ENCODE measurements at places on chromosomes 12 and 14.
A peak's percentile ranks its signal among the peaks of the same experiment; 100 is the strongest.

DNA sequence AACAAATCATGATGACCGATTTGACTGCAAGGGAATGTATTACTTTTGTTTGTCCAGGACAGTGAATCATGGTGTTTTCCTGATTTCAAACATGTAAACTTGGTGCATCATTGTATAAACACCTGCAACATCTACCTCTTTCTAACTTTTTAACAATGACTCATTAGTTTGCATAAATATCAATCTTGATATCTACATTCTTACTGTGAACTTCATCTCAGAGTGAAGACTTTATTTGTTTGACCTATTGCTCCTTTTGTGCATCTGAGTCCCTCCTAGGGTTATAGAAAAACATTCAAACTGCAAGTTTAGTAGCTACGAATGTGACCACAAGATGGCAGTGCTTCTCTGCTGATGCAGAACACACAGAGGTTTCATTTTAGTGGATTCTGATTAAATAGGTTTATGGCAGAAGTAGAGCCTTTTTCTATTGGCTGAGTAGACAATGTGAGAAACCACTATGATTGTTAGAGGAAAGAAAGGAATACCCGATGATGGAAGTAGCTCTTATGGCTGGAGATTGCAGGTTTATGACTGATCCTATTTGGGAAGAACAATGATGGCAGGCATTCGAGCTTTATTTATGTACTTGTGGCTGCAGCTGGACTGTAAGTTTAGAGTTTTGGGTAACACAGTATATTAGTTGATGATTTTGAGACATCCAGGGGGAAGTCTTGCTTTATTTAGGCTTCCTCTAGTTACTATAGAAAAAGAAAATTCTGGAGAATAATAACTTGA lies 244.2 kb upstream of the OR4E1 start:
- H3K4me3 ChIP-seq = no peak overlapping the region
- H3K27ac ChIP-seq = no peak overlapping the region
- peak; percentile 76 for DNase-seq

- H3K27me3 ChIP-seq = no peaks in the 10 kb centered on the region
- peaks cover 5% of the 10 kb centered on the region for H3K4me1 ChIP-seq
- no peak overlapping the region for H3K4me3 ChIP-seq
- no peak overlapping the region for H3K27ac ChIP-seq
- H3K36me3 ChIP-seq = no peaks in the 10 kb centered on the region
- DNase-seq = no peak
These were observed 8.9 kb upstream of the EEA1 start for GRCh38 chr12:92938018-92938417.

- no peaks in the 10 kb centered on the region for H3K4me1 ChIP-seq
- H3K36me3 ChIP-seq = no peaks in the 10 kb centered on the region
- H3K27me3 ChIP-seq = no peaks in the 10 kb centered on the region
- no peak within 1 kb of the TSS for H3K4me3 ChIP-seq
- DNase-seq = no peak
- no peak within 1 kb of the TSS for H3K27ac ChIP-seq
These were observed at the start of gene LRRC74A for GRCh38 chr14:76826122-76826521. Gene LRRC74A (plus strand): TSS chr14:76826408. CDS start chr14:76826698, 290 bp downstream.

GRCh38 chr12:71849109-71849851 lies 9.7 kb downstream of the TBC1D15 start:
- H3K4me3 ChIP-seq = no peak overlapping the region
- no peak for DNase-seq
- H3K4me1 ChIP-seq = no peaks in the 10 kb centered on the region

- H3K27ac ChIP-seq = no peak overlapping the region
- no peak overlapping the region for H3K4me3 ChIP-seq
- H3K36me3 ChIP-seq = no peaks in the 10 kb centered on the region
- H3K4me1 ChIP-seq = peaks cover 2% of the 10 kb centered on the region
- DNase-seq = no peak
These were observed 122.7 kb upstream of the CPM start for GRCh38 chr12:69055706-69056105.

- H3K27me3 ChIP-seq = no peaks in the 10 kb centered on the region
- no peak overlapping the region for H3K27ac ChIP-seq
- H3K4me1 ChIP-seq = peaks cover 17% of the 10 kb centered on the region
- H3K4me3 ChIP-seq = no peak overlapping the region
- H3K36me3 ChIP-seq = no peaks in the 10 kb centered on the region
These were observed 199.5 kb upstream of the PLEKHG7 start for GRCh38 chr12:92503029-92503931.

GRCh38 chr12:53696285-53696654 lies 20.4 kb upstream of the ATP5MC2 start:
- no peak for DNase-seq
- no peaks in the 10 kb centered on the region for H3K36me3 ChIP-seq
- no peaks in the 10 kb centered on the region for H3K4me1 ChIP-seq
- H3K4me3 ChIP-seq = no peak overlapping the region

DNA sequence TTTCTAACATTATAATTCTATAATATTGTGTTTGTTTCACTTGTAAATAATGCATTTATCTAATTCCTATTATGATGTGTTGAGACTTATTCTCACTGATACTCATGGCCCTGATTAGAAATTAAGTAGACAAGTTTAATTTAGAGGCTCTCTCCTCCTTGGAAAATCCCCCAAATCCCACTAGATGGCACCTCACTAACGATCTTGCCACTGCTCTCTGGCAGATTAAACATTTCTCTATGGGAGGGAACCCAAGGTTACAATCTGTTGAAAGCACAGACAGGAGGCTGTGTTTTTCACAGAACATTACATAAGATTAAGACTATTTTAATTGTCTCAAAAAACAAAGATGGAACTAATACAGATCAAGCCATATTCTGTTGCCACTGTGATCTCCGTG lies 318.7 kb downstream of the LRFN5 start:
- H3K27ac ChIP-seq = no peak overlapping the region
- no peaks in the 10 kb centered on the region for H3K36me3 ChIP-seq
- H3K27me3 ChIP-seq = no peaks in the 10 kb centered on the region

- H3K4me3 ChIP-seq = no peak overlapping the region
- H3K4me1 ChIP-seq = peaks cover 3% of the 10 kb centered on the region
- H3K27ac ChIP-seq = no peak overlapping the region
These were observed 77.5 kb downstream of the FAR2 start for GRCh38 chr12:29226616-29227015.

GRCh38 chr12:4259099-4259498 lies 14.5 kb upstream of the CCND2 start:
- no peaks in the 10 kb centered on the region for H3K27me3 ChIP-seq
- H3K4me3 ChIP-seq = no peak overlapping the region
- no peaks in the 10 kb centered on the region for H3K4me1 ChIP-seq
- no peak overlapping the region for H3K27ac ChIP-seq

DNA sequence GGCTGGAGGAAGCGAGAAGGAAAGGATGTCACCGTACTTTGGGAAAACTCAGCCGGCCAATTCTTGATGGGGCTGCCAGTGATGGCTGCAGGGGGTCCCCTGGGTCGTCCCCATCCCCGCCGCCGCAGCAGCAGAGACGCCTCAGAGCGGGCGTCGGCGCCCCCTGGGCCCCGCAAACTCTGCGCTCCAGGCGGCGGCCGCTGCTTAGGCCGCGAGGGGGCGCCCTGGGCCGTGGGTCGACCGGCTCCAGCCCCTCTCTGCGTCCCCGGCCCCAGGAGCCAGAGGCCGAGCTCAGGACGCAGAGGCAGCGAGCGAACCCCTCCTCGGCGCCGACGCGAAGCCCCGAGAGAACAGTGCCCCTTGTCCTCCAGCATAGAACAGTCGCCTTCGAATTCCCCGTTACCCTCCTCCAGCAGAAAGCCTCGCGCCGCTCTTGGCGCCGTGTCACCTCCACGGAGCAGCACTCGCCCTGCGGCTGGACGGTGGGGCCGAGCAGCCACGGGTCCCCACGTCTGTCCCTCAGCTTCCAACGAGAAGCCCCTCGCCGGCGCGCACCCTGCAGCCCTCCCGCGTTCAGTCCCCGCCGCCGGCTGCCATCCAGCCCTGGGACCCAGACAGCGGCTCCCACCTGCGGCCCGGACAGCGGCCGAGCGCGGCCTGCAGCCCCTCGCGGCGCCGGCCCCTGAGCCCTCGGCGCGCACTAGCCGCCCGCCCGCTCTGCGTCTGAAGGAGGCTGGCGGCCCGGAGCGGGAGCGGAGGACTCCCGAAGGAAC lies 106.6 kb downstream of the PRICKLE1 start:
- peaks cover 16% of the 10 kb centered on the region for H3K27me3 ChIP-seq
- H3K36me3 ChIP-seq = no peaks in the 10 kb centered on the region
- H3K4me3 ChIP-seq = peak overlapping the region; percentile 68
- H3K27ac ChIP-seq = no peak overlapping the region
- DNase-seq = peak; percentile 73
- peaks cover 19% of the 10 kb centered on the region for H3K4me1 ChIP-seq

DNA sequence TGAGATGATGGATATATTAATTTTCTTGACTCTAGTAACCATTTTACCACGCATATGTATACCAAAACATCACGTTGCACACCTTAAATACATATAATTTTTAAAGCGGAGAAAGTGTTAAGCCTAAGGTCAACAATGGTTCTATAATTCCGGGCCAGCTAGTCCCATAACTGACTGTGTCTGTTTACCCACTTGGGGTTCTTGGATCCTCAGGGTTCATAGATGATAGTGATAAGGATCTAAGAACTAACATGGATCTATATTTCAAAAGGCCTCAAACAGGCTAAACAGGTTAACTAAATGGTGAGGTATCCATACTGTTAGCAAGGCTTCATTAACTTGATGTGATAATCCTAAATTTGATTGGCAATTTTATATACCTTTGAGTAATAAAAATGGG lies 9.8 kb downstream of the SLC38A1 start:
- peaks cover 18% of the 10 kb centered on the region for H3K36me3 ChIP-seq
- no peak overlapping the region for H3K27ac ChIP-seq
- peaks cover under 1% of the 10 kb centered on the region for H3K4me1 ChIP-seq
- no peaks in the 10 kb centered on the region for H3K27me3 ChIP-seq
- no peak overlapping the region for H3K4me3 ChIP-seq

DNA sequence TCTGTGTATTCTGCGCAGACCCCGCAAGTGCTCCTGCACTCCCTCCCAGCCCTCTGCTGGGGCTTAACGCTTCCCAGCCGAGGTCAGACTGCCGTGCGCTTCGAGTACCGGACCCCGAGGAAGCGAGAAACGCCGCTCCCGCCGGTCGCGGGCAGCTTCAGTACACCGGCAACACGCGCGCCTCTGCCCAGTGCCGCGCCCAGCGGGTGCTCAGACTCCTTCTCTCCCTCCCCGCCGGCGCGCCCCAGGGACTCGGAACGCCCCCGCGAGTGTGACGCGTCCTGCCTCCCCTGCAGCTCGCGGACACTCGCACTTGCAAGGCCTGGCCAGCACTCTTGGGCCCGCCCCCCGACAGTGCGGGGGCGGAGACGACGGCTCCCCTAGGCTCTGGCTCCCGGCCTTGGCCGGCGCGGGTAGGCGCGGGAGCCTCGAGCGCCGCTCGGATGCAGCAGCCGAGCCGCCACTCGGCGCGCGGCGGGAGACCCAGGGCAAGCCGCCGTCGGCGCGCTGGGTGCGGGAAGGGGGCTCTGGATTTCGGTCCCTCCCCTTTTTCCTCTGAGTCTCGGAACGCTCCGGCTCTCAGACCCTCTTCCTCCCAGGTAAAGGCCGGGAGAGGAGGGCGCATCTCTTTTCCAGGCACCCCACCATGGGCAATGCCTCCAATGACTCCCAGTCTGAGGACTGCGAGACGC lies at the start of gene PTGER2:
PTGER2 (plus strand) TSS at position 410 of the 692 bp plus-strand sequence; CDS start at position 647, 237 bp downstream.
- no peaks in the 10 kb centered on the region for H3K27me3 ChIP-seq
- H3K4me1 ChIP-seq = peaks cover 93% of the 10 kb centered on the region
- peak within 1 kb of the TSS; percentile 96 for H3K4me3 ChIP-seq
- H3K27ac ChIP-seq = peak within 1 kb of the TSS; percentile 77
- DNase-seq = peak; percentile 95
- H3K36me3 ChIP-seq = no peaks in the 10 kb centered on the region

DNA sequence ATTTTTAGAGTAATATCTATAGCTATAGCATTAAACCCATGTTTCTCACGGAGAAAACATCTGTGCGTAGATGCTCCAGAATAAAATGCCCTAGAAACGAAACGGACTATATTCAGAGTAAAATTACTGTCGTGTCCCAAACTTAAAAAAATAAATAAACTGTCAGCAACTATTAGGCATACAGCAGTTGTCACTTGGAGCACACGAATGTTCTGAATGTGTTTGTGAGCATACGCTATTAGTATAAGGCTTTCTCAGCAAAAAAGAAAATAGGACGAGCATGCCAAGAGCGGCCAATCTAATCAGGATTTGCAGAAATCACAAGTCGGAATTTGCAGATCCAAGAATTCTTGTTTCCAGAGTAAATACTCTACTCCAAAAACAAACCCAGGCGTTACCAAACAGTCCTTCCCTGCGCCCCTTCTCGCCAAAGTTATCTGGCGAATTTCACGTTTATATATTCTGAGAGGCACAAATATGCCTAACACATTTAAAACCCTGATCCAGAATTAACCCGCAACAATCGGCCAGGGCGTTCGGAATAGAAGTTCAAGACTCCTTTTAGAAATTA lies 836 bp downstream of the PTPN21 start:
- DNase-seq = no peak
- peaks cover 65% of the 10 kb centered on the region for H3K27me3 ChIP-seq
- H3K27ac ChIP-seq = no peak overlapping the region
- no peak overlapping the region for H3K4me3 ChIP-seq
- H3K4me1 ChIP-seq = peaks cover 2% of the 10 kb centered on the region
- H3K36me3 ChIP-seq = no peaks in the 10 kb centered on the region

DNA sequence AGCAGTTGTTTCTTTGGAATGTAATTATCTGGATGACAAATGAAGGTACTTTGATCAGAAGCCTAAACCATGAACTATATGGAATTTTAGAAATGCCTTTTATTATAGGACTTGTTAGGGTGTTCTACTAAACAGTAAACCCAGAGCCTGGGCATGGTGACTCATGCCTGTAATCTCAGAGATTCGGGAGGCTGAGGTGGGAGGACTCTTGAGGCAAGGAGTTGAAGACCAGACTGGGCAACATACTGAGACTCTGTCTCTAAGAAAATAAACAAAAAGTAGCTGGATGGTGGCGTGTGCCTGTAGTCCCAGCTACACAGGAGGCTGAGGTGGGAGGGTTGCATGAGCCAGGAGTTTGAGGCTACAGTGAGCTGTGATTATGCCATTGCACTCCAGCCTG lies 23.9 kb downstream of the PALS1 start:
- no peaks in the 10 kb centered on the region for H3K27me3 ChIP-seq
- no peak overlapping the region for H3K4me3 ChIP-seq
- no peak for DNase-seq

- H3K4me3 ChIP-seq = no peak overlapping the region
- no peaks in the 10 kb centered on the region for H3K4me1 ChIP-seq
- no peak for DNase-seq
- H3K27ac ChIP-seq = no peak overlapping the region
- H3K36me3 ChIP-seq = no peaks in the 10 kb centered on the region
- peaks cover 2% of the 10 kb centered on the region for H3K27me3 ChIP-seq
These were observed 995.2 kb upstream of the TMEM132C start for GRCh38 chr12:127271776-127272175.

GRCh38 chr12:105841840-105842239 lies 296.9 kb downstream of the NUAK1 start:
- no peak overlapping the region for H3K27ac ChIP-seq
- DNase-seq = no peak
- no peak overlapping the region for H3K4me3 ChIP-seq
- H3K4me1 ChIP-seq = no peaks in the 10 kb centered on the region
- peaks cover 9% of the 10 kb centered on the region for H3K27me3 ChIP-seq

GRCh38 chr12:24823808-24824515 lies 124.9 kb downstream of the BCAT1 start:
- no peak for DNase-seq
- no peak overlapping the region for H3K4me3 ChIP-seq
- H3K4me1 ChIP-seq = no peaks in the 10 kb centered on the region
